ENCODE measurements at places on chromosomes 5 and 9.

- DNase-seq, result no peak
Measured at GRCh38 chr9:31084350-31084749, 1300.1 kb upstream of the ACO1 start.

DNA sequence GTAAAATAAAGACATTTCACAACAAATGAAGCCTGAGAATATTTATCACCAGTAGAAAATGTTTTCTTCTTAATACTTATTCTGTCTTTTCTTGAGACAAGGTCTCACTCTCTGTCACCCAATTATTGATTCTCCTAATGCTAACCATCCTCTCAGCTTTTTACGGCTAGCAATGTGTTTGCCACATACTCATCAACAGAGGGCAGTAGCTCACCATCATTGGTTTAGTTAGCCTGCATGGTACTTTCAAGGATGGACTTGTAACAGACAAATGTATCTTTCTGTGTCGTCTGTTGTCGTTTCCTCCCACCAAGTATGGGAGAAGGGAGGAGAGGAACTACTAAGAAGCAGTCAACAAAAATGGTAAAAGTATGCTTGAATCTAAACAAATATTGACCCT is 5.9 kb upstream of the ACO1 start:
- peak; percentile 72 for DNase-seq

DNA sequence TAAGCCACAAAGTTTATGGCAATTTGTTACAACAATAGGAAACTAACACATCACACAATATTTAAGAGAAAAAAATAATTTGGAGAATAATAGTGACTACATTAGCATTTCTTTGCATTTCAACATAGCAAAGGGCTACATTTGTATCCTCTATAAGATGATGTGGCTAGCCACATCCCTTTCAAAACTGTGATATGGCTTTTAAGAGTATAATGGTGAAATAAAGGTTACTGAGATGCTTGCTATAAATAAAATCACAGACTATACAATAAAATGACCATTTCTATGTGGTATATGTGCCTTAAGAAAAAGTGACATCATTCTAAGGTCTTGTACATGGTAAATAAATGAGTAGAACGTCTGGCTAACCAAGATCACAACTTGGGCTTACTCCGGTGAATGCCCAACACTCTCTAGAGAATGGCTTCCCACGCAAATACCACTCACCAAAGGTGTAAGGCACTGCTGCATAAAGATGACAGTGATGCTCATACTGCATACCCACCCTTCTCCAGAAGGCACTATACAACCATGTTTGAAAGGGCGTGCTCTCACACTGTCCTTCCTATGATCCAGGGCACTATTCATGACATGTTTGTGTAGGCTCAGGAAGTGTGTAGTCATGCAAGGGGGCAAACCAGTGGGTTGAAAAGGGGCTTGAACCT is 286.5 kb downstream of the MLLT3 start:
- DNase-seq, result no peak

GRCh38 chr5:67255881-67256280 is 59.3 kb upstream of the CD180 start:
- DNase-seq, result no peak

GRCh38 chr9:134606951-134607731 is 34.5 kb upstream of the COL5A1 start:
- DNase-seq, result no peak

DNA sequence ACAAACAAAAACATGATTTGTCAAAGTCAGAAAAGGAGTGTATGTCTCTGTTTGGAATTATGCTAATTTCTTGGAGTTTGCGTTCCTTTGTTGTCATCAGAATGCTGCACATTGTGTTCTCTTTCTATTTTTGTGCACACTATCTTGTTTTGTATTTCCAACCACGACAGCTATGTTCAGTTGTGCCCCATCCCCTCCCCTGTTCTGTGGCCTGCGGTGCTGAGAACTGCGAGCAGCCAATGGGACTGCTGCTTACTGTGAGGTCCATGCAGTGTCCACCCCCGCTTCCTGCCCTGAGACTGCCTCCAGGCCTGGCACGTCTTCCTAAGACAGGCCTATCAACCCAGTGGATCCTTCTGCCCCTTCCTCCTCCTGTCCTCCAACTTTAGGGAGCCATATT is 76.8 kb downstream of the PALM2AKAP2 start:
- DNase-seq, result no peak

GRCh38 chr9:129383561-129384490 is 205.8 kb upstream of the IER5L start:
- peak; percentile 64 for DNase-seq

- no peak for DNase-seq
Measured at GRCh38 chr5:160445132-160445531, 23.5 kb downstream of the PTTG1 start.

DNA sequence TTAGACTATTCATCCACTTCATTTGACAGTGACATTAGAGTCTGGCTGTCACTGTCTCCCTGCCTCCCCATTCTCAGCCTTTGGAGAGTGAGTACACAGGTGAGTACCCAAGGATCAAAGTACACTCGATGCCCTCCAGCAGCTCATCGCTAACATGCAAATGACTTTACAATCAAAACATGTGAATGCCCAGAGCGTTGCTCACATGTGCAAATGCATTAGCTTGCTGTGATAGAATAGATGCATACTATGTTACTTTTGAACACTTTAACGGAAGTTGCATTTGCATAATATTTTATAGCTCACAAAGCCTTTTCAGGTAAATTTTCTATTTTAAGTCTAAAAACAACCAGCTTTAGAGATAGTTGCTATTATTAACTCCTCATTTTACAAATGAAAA is 107.6 kb downstream of the SYK start:
- DNase-seq, result no peak

DNA sequence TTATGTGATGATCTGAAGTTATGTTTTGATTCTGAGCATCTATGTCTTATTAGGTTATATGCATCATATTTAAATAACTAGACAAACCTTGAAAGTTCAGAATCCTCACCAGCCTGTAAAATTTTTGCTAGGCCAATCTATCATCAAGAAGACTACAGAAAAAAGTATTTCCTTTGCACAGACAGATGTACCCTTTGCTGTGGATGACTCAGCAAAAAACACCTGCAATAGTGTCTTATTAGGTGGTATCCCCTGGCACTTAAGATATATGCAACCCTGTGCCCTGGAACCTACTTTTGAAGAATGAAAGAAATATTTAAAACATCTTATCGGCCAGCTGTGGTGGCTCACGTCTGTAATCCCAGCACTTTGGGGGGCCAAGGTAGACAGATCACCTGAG is 130.6 kb downstream of the SLF1 start:
- DNase-seq, result no peak

DNA sequence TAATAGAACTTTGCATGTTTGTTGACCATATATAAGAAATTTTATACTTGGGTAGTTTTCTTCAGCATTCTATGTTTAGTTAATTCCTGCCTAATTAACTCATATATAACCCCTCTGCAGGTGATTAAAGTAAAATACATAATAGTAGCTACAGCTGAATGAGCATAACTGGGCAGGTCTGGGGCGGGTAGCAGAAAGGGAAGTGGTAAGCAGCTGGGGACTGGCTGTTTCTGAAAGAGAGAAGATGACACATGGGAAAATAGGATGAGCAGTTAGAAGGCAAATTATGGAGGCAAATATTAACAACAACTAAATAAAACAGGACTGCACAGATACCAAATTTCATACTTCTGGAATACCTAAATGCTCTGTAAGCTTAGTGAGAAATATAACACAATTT is 128.1 kb downstream of the CPLANE1 start:
- no peak for DNase-seq

DNA sequence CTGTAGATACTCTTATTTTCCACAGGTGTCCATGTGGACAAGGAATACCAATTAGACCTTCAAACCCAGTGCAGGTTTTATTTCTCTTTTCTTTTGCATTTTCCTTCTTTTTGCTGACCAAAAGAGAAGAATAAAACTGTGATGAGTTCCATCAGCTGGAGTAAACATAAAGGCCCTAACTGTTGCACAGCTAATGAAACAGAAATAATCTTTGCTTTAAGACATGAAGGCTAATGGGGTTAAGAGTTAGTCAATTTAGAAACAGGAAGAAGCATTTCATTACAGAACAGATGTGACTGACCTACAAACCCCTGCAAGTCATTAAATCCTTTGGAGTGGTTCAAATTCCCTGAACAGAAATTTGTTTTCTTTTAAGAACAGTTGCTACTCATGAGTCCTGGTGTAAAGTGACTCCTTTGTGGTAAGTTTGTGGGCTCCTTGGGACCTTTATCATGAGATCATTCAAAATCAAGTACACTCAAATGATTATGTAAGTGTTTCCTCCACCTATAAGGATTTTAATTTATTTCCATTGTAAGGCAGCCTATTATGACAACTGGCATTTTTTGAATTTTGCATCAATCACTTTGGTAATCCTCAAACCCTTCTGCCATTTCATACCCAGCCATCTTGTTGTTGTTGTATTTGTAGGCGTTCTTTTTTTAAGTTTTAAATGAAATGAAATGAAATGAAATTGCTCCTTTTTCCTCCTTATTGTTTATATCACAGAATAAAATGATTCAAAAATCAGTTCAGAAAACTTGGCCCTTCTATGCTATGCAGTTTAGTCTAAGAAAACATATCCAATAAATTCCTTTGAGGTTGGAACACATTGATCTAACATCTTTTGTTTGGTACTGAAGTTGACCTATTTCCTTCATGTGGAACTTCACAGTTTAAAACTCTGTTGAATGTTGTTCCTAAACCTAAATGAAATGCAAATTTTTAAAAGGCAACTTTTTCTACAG is 1.3 kb downstream of the MINAR2 start:
- no peak for DNase-seq

GRCh38 chr9:127502706-127503378 is 51.5 kb downstream of the LRSAM1 start:
- DNase-seq, result no peak

DNA sequence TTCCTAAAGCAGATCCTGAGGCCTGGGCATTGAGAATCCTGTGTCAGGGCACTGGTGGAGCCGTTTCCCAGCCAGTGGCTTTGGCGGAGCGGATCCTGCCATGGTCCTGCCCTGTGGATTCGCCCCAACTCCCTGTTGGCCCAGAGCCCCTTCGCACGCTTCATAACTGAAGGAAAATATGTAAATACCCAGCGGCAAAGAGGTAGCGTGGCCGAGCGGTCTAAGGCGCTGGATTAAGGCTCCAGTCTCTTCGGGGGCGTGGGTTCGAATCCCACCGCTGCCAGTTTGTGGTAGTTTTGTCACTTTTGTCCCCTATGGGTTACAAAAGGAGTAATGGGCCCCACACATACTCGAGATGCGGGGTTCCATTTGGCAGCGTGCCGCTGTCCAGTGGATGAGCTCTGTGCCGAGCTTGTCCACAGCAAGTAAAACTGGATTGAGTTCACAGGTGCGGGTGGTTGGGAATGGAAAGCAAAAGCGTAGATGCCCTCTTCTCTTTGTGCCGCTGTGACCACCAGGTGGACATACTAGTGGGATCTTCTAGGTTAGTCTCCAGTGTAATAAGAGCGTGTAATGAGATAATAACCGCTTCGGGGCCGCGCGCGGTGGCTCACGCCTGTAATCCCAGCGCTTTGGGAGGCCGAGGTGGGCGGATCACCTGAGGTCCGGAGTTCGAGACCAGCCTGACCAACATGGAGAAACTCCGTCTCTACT is 17.3 kb downstream of the TRIM7 start:
- DNase-seq, result no peak

GRCh38 chr9:70581214-70581954 is 166.9 kb upstream of the KLF9 start:
- DNase-seq, result no peak

- DNase-seq, result peak; percentile 38
Measured at GRCh38 chr5:132007399-132008162, 3.9 kb downstream of the ACSL6 start.

GRCh38 chr5:6722015-6722414 is 8.8 kb downstream of the TENT4A start:
- no peak for DNase-seq

- DNase-seq, result no peak
Measured at GRCh38 chr5:83340511-83340918, 131.0 kb upstream of the VCAN start.

- DNase-seq, result no peak
Measured at GRCh38 chr5:139646111-139646510, 2.0 kb upstream of the CXXC5 start.

DNA sequence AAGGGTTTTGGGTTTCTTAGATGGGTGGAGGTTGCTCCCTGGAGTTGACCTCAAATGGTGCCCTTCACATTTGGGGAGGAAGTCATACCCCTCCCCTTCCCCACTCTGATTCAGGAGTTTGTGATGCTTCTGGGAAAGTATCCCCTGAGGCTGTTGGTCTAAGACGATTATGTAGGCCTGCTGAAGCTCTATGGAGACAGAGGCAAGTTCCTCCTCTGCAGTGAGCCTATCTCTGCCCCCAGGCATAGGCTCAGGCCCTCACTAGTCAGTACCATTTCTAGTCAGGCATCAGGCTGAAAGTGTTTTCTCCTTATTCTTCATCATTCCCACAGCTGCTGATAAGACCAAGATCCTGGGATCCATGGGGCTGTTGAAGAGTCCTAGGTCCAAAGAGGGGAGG is 271.6 kb upstream of the NUDT12 start:
- no peak for DNase-seq

GRCh38 chr5:82730913-82731312 is 346.3 kb downstream of the TMEM167A start:
- DNase-seq, result no peak

- no peak for DNase-seq
Measured at GRCh38 chr9:126915846-126916543, 1.4 kb downstream of the RALGPS1 start.

GRCh38 chr5:136802383-136802782 is 437.0 kb upstream of the TRPC7 start:
- DNase-seq, result no peak

DNA sequence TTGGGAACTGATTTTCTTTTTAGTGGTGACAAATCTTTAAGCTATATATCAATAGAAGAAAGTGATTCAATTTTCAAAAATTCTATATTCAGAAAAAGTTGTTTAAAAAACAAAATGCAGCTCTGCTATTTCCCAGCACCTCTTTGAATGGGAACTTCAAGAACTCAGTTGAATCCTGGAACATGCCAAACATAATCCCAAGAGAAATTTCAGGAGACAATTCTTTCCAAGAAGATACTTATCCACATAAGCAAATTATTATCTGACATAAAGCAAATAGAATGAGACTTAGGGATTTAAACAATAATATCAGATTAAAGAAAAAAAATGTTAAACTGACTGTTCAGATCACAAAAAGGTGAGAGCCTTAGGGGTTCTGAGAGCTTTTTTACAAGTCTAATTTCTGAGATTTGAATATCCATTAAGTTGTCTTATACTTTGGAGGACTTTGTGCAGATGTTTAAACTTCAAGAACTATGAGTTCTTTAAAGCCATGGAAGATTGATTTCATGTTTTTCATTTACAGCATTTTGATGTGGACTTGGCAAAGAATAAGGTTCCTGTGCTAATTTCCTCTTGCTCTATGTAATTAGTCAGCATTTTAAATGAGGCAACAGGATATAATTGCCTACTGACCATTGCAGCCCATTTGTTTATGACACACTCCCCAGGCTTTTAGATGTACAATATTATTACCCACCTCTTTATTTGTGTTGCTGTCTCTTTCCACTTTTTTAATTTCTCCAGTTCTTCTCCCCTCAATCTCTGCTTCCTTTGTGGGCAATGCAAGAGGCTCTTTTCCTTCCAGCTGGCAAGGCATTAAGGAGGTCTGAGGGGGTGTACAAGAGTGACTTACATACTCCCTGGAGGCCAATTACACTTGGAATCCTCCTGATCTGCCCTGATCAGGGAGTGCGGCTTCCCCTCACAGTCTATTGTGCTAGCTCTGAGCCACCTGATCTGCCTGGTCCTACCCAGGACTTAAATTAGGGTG is 419.1 kb downstream of the NR2F1-AS1 start:
- DNase-seq, result no peak

- DNase-seq, result no peak
Measured at GRCh38 chr5:152097128-152097527, 172.5 kb upstream of the GLRA1 start.
